Naive thymus-derived CD8-positive, alpha-beta T cell (primary cell): ENCODE measurements at places on chromosomes 13 and 19. TPM values are rescaled to one million over a fixed set of nuclear protein-coding genes. Genes with fewer than 3 reads are reported as not detected.

Gene CRYL1
- 13.5 TPM for total RNA-seq

Gene VAV1
- 85.0 TPM for total RNA-seq

Gene SOHLH2
- total RNA-seq, result not detected

Gene POU2F2
- total RNA-seq, result 85.0 TPM

Gene PBX4
- total RNA-seq, result 49.4 TPM

Gene NCAN
- total RNA-seq, result not detected

Gene ZNF541
- 0.85 TPM for total RNA-seq

Gene ZNF296
- total RNA-seq, result 2.3 TPM

Gene TDRD12
- 0.70 TPM for total RNA-seq

Gene FPR2
- not detected for total RNA-seq

Gene FAM83E
- 8.0 TPM for total RNA-seq

Gene ZNF180
- total RNA-seq, result 17.0 TPM

Gene MPND
- total RNA-seq, result 18.9 TPM

Gene SCGB2B2
- 0.82 TPM for total RNA-seq

Gene ANKRD10
- 142 TPM for total RNA-seq

Gene TRAPPC6A
- total RNA-seq, result 51.0 TPM

Gene IGFL3
- not detected for total RNA-seq

Gene KLHL1
- not detected for total RNA-seq

Gene FXYD7
- 5.4 TPM for total RNA-seq

Gene TEX101
- not detected for total RNA-seq
